ENCODE measurements at places on chromosomes 11 and 22.

DNA sequence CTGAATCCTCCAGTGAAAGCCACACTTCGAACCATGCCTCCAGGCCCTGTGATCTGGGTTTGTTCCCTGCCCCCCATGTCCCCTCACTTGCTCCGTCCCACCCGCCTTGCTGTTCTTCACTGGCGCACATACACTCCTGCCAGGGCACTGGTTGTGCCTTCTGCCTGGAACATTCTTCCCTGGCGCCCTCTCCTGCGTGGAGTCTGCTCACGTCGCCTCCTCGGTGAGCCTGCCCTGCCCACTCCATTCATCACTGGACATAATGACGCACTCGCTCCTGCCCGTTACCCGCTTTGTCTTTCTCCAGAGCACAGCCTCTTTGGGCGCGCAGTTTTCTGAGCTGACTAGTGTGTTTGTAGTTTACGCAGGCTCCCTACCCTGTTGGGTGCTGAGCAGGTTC is 21.0 kb upstream of the MIEF1 start:
- no peak for DNase-seq

DNA sequence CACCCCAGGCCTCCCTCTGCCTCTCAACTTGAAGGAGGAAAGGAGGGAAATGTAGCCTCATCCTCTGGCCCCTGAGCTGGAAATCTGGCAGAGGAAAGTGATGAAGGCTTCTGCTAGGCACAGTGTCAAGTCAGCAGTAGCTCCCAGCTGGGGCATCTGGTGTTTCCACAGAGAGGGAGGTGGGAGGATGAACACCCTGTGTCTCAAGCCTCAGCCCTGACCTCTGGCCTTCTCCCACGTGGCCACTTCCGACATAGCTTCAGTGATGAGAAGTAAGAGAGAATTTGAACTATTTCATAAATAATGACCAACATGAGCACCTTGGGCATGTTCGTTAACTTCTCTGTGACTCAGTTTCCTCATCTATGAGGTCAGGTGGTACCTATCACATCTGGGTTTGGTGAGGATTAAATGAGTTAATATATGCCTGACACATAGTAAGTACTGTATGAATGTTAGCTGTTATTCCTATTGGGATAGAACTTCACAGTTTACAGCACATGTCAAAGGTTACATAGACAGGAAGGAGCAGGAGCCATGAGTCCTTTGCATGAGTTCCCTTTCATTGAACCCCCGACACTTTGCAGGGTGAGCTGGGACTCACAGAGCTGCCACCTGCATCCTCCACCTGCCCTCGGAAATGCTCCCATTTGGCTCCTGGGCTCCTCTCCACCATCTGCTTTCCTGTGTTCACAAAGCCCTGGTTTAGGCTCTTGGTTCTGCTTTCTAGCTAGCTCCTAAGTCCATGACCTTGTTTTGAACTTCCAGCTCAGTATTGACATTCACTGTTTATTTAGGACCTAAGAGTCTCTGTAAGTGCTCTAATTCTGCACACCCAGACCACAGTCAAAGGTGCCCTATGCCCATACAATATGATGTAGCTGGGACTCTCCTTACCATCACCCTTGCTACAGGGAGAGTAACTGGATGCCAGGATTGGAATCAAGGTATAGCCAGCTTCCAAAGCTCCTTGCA is 61.7 kb downstream of the CSNK2A3 start:
- DNase-seq: no peak

GRCh38 chr22:44071781-44072326 is 47.8 kb downstream of the PARVB start:
- no peak for DNase-seq

- no peak for DNase-seq
Observed at GRCh38 chr11:112776834-112777233, 184.4 kb upstream of the NCAM1 start.

- no peak for DNase-seq
Observed at GRCh38 chr22:28480000-28480715, 199.5 kb downstream of the TTC28 start.

DNA sequence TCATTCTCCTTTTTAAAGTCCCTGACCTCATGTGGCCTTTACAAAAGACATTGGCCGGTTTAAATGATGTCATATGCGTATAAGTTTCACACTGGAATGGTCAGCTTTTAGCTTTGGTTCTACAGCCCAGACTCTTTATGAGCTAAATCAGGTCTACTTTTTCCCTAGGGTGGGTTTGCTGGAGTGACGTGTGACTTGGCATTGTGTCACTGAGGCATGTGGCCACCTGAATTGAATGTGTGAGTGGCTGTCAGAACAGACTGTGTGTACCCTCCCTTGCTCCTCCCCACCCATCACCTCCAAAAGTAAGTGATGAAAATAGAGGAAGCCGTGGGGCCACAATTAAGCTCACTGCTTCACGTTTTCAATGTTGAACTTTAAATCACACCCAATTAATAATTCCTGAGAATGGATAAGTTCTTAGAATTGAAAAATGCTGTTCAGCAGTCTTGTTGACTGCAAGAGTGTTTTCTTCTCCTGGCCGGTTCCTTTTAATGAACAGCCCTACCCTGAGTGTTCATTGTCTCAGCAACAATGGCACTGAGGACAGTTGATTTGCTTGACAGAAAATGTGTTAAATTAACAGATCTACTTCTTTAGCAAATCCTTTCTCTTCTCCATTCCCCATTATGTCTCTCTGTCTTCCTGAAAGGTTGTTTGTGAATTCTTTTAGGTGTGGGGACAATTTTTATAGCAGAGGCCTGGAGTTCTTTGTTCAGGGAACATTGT is 11.3 kb downstream of the CECR2 start:
- DNase-seq: no peak

DNA sequence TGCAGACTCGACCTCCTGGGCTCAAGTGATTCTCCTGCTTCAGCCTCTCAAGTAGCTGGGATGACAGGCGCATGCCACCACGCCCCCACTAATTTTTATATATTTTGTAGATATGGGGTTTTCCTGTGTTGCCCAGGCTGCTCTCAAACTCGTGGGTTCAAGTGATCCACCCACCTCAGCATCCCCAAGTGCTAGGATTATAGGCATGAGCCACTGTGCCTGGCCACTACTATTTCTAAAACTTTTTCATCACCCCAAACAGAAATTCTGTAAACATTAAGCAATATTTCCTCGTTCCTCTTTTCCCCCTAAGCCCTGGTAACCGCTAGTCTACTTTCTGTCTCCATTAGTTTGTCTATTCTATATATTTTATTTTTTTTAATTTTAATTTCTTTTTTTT is 9.0 kb upstream of the ATG16L2 start:
- no peak for DNase-seq

GRCh38 chr11:118341261-118341660 is 1.2 kb downstream of the CD3D start:
- no peak for DNase-seq

DNA sequence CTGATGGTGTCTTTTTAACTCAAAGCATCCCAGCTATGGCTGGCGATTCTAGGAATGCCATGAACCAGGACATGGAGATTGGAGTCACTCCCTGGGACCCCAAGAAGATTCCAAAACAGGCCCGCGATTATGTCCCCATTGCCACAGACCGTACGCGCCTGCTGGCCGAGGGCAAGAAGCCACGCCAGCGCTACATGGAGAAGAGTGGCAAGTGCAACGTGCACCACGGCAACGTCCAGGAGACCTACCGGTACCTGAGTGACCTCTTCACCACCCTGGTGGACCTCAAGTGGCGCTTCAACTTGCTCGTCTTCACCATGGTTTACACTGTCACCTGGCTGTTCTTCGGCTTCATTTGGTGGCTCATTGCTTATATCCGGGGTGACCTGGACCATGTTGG is 20.1 kb downstream of the KCNJ5 start:
- no peak for DNase-seq

DNA sequence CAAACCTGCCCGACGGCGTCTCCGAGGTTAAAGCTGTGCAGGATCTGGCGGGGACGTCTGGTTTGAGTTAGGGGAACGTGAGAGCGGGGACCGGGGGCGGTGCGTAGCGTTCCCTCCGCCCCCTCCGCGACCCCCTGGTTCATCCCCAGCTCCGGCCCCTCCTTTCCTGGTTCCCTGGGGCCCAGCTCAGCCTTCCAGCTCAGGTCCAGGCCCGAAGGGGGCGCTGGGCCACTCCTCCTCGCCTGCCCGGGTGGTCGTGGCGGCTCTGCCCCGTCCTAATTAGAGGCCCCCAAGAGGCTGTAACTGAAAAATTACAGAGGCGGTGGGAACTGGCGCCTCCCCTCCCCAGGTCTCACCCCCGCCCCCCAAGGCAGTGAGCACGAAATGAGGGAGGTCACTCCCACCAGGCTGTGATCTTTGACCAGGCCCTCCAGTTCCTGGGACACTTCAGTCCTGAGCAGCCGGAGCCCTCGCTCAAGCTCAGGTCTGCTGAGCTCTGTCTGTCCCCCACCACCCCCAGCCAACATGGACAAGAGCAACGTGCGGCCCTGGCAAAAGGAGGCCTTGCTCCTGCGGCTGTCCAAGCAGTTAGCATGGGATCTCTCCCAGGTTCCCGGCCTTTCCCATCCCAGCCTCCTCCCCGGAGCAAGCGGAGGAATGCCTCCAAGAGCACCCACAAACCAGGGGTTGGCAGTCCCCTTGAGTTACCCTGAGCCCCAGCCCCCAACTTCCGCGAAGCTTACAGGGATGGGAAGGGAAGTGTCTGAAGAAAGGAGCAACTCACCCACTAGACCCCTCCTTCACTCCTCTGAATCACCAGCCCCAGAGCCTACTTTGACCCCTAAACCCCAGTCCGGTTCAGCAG is 3.3 kb downstream of the CD248 start:
- DNase-seq: no peak

DNA sequence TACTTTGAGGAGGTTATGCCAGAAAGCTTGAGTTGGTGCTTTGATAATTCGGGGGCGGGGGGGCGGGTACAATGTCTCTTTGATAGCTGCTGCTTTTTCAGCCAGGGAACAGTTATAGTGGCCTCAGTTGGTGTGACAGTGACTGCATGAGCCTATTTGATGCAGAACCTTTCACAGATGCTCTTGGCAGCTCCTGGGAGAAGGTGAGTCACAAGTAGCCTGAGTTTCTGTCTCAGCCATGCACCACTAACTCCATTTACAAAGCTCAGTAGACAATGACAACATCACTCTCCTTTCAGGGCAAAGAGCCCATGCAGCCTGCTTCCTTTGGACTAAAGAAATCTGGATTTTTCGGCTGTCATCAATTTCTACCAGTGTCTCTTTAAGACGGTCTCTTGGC is 42.1 kb upstream of the SEZ6L start:
- DNase-seq: no peak

DNA sequence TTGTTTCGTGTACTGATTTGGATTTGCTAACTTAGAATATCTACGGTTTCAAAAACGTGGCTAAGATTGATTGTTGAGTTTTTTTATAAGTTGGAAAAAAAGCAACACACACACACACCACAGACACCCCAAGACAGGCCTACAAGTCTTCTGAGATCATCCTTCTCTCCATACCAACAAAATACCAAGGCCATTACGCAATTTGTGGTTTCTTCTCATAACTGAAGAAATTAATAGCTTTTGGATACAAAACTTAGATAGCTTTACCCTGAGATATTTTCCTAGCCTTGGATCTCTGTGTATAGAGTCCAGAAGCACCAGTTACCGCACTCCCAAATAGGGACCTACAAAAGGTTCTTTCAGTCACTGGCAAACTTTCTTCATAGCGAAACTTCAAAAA is 113.6 kb downstream of the SIK3 start:
- no peak for DNase-seq

DNA sequence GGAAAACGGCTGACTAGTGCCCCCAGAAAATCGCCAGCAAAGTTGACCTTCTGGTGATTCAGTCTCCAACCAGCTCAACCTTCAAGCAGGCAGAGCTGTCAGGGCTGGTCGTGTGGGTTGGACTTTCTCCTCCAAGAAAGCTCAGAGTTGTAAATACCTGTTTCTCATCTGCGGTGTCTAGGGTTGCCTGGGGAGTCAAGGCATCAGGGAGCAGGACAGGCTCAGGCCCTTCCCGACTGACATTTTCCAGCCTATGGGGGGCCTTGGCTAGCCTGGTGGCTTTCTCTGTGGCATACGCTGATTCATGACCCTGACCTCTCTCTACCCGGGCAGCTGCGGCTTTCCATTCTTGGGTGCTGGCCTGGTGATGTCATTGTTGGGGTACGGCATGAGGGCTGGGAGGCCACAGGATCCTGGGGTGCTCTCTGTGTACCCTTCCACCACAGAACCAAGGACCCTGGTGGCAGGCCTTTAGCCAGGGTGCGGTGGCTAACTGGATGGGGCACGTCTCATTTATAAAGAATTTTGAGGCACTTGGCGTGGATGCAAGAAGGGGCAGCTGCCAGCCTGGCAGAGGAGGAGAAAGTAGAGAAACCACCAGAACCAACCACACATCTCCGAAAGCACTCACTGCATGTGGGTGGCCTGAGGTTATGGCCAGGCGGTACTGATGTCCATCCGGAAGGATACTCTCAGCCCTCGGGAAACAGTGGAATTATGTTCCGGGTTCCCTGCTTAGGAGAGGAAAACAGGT is 64.9 kb downstream of the BCR start:
- DNase-seq: no peak

DNA sequence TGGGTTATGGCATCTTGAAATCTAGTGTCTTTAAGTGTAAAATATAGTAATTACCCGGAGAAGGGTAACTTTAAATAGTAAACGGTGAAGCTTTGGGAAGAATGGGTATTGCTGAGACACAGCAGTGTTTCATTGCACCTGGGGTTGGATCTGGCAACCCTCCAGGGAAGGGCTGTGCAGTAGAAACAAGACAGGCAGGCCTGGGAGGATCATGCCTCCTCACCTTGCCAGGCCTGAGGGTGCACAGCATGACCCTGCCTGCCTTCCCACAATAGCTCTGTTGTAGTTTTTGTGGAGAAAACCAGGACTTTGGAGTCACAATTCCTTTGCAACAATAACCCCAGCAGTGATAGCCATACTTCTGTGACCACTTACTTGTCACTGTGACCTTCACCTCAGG is 64.6 kb upstream of the ADSL start:
- DNase-seq: no peak

DNA sequence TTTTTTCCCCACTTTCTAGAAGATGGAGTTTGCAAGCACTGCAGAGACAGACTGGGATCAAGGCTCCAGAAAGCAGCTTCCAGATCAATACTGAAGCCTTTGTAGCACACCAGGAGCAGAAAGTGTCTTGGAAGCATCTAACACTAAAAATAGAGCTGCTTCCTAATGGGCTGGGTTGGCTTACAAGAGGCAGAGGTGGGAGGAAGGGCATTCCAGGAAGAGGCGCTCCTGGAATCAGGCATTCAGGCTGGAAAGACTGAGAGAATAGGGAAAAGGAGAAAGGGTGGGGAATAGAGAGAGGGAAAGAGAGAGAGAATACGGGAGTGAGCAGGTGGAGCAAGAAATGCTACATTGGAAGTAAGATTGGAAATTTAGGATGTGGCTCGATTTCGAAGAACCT is 395.9 kb downstream of the OPCML start:
- no peak for DNase-seq

DNA sequence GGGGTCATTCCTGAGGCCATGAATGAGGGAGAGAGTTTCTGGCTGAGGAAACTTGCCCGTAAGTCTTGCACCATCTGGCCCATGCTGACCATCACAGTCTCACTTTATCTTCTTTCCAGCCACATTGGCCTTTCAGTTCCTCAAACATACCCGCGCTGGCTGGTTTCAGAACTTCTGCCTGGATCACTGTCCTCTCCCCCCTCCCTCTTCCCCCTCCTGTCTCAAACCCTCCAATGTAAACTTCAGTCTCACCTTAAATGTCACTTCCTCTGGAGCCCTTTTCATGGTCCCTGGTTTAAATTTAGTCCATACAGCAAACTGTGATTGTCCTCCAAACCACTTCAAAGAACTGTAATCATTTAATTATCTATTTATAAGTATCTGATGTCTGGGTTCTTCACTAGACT is 3.7 kb upstream of the TMEM109 start:
- no peak for DNase-seq
